Stimulated activated CD8-positive, alpha-beta memory T cell treated with anti-CD3 and anti-CD28 coated beads, Interleukin-4, amount 100 ng/mL, for 1 hour (primary cell): ENCODE measurements at places on chromosomes 16 and 17.

GRCh38 chr17:82047914-82048570 is 3.6 kb downstream of the RFNG start:
- no peak for DNase-seq

DNA sequence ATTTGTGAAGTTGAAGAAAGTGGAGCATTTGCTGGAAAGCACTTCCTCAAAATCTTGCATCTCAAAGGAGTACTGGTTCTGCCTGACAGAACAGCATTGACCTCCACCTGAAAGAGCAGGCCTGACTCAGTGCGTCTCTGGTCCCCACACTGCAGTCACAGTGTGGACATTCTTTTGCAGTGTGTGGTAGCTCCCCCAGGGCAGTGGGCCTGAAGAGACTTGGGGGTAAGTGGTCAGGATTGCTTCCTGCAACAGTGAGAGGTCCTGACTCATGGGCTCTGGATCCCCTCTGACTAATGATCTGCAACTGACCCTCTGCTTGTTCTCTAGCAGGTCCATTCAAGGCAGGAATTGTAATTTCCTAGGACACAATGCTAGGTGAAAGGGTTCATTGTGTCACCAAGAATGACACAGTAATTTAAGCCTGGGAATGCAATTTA is 204.9 kb upstream of the KCNJ16 start:
- no peak for DNase-seq

DNA sequence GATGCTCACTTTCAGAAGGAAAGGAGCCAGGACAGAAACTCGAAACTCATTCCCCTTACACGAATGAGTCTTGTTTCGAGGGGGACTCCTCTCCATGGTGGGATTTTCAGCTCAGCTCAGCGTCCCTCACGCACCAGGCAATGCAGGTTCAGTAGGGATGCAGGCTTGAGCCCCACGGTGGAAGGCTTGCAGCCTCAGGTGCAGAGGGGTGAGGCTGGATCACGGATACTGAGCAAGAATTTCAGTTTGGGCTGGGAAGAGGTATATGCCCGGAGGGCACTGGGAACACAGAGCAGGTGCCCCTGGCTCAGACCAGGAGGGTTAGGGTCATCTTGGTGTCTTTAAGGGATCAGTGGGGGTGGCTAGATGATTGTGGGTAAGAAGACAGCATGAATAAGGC is 344.9 kb upstream of the TNRC6C start:
- DNase-seq = no peak

DNA sequence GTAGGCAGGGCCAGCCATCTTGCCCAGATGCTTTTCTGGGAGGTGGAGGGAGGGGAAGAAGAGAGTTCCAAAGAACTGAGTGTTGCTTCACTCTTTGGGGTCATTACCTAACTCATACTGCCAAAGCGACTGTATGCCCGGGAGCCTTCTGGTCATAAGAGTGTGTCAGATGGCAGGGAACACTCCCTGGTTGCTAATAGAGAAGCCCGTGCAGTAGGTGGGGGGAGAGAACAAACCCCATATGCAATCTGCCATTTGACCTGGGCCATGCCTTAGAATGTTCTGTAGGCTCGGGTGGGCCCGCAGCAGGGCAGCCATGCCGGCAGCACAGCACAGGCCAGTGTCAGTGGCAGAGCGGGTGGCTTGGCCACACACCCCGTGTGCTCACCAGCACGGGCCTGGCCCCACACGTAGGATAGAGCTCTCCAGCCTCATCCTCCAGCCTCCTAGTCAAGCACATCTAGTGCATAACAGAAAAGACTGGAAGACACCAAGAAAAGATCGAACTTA is 120.5 kb downstream of the SOCS1 start:
- no peak for DNase-seq

DNA sequence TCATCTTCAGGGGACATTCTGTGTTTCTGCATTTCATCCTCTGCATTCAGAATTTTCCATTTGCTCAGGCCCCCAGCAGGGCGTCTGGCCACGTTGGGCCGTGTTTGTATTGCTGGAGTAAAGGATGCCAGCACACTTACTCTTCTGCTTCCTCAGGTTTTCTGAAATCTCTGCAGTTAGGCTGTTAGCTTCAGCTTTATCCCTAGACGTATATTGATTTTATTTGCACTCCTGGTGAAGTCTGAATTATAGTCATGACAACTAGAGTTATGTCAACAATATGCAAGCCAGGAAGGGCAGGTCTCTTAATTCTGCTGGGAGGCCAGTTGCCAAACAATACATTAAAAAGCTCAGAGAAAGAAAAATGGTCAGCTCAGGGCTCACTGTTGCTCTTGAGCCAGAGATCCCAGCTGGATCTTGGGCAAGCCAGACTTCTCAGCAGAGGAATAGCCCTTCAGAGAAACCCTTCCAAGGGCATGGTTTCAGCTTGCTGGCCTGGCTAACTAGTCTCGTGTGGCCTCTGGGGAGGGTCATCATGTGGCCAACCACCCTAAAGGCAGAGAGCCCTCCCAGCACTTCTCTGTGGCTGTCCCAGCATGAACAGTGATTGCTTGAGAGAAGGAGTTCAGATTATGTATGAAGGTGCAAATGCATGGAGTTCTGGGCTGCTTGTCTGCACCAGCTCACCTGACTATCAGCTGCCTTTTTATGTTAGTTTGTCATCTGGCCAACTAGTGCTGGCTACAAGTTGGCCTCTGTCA is 110.2 kb upstream of the CACNG5 start:
- DNase-seq = no peak

DNA sequence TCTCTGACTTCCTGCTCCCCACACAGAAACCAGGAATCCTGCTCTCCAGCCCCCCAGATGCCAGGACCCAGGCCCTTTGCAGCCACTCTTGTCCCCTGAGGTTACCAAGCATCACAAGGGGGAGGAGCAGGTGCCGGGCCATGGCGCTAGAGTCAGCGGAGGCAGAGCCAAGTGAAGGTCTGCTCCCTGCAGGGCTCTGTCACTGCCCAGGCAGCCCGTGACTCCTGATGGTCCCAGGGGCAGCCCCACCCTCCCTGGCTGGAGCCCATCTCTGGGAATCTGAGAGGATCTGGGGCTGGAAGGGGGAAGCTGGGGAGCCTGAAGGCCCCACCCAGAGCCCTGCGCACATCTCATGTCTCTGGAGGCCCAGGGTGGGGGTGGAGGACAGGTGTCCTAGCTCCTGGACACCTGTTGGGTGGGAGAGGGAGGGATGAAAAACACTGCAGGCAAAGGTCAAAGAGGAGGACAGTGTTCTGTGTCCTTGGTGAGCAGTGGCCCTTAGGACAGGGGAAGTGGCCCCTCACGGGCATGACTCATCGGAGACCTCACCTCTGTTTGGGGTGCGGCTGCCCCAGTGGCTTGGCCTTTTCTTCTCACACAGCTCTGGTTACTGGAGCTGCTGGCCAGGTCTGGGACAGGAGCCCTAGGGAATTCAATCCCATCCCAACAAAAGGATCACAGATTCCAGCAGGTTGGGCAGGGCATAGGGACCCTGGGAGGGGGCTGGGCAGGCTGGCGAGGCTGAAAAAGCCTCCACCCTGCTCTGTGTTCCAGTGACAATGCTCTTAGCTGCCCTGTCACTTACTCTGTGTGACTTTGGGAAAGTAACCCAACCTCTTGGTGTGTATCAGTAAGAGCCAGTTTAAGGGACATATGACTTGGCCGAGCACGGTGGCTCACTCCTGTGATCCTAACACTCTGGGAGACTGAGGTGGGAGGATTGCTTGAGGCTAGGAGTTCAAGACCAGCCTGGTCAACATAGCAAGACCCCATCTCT is at the start of gene PRSS36:
PRSS36 (minus strand) TSS at position 173 of the 997 bp plus-strand sequence; CDS start at position 142, 31 bp downstream.
- no peak for DNase-seq

DNA sequence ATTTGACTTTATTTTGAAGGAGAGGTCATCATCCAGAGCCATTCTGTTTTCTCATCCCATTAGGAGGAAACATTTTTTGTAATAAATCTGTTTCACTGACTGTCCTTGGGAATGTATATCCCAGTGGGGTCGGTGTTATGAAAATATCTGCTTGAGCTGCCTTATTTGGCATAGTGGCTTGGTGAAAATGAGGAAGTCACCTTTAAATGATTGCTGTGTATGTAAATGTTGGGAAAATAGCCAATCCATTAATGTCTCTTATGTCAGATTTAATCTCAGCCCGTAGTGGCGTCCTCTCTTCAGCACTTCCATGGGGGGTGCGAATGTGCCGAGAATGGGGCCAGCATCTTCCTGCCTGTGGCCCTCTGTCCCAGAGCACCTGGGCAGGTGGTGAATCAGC is 57.6 kb downstream of the BANP start:
- no peak for DNase-seq

GRCh38 chr16:88781140-88782077 is 3.6 kb downstream of the PIEZO1 start:
- no peak for DNase-seq

- no peak for DNase-seq
Measured at GRCh38 chr17:65185668-65186382, 48.7 kb downstream of the RGS9 start.

GRCh38 chr16:17367923-17368322 is 102.8 kb downstream of the XYLT1 start:
- DNase-seq = no peak

GRCh38 chr16:6377956-6378355 is 954.7 kb upstream of the RBFOX1 start:
- DNase-seq = no peak

DNA sequence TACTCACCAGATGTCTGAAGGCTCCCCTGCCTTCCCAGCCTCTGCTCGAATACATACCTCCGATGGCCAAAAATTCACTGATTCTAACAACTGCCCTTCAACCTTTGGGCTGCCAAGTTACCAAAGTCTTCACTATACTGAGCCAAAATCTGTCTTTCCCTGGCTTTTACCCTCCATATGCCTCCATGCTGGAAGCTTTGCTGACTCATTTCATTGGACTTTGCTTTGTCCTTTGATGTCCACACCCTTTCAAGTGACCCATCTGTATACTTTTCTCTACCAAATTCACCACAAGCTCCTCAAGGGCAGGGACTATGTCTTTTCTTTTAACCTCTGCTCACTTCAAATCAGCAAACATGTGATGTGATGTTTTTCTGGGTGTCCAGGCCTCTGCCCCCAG is 21.0 kb upstream of the MTMR4 start:
- no peak for DNase-seq

GRCh38 chr17:6666077-6666521 is 14.5 kb downstream of the C17orf100 start:
- DNase-seq = no peak

GRCh38 chr16:86377251-86378022 is 132.9 kb upstream of the FOXF1 start:
- no peak for DNase-seq

DNA sequence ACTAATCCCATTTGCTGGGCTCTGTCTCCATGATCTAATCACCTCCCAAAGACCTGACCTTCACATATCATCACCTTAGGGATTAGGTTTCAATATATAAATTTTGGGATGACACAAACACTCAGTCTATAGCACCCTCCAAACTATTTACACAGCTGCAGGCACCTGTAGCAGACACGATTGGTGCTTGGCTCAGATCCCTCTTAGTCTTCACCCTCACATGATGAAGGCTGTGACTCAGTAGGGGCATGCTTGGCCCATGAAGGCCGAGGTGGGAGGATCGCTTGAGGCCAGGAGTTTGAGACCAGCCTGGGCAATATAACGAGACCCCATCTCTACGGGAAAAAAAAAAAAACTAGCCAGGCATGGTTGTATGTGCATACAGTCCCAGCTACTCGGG is 73.5 kb downstream of the HS3ST2 start:
- no peak for DNase-seq

DNA sequence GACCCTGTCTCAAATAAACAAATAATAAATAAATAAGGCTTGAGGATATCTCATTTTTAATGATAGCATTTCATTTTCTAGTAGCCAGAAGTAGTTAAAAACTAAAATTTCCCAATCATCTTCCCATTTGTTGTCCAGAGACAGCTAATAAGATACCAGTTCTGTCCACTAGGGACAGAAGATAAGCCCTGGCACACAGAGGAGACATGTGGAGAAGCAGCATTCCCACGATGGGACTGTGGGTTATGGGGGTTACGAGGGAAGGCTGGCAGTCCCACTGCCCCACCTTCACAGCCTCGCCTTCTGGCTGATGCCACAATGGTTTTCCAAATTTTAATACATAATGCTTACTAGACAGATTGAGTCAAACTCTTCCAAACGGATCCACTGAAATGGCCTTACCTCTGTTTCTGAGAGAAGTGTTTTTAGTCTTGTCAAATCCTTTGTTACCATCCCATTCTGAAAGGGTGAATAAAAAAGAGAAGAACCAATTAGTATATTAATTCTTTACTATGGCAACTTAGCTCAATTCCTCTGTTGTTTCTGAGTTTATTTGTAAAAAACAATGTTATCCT is 44.2 kb downstream of the HELZ start:
- DNase-seq = no peak
